Psoas muscle (tissue), 8 donors: ENCODE measurements at places on chromosomes 16 and 17. TPM values are rescaled to one million over a fixed set of nuclear protein-coding genes. Genes with fewer than 3 reads are reported as not detected.

DNA sequence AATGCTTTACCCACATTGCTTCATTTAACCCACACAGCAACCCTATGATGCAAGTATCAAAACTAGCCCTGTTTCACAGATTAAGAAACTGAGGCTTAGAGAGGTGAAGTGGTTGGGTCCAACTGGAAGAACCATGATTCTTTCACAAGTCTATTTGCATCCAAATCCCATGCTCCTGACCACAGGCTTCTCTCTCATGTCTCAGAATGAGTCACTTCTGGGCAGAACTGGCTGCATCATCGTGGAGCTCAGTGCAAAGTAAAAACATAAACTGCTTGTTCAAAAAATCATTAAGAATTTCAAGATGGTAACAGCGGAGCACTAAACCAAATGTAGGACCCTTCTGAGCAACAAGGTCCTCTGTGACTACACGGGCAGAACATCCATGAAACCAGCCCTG is 20.2 kb upstream of the CES1 start:
- DNase-seq: no peak

DNA sequence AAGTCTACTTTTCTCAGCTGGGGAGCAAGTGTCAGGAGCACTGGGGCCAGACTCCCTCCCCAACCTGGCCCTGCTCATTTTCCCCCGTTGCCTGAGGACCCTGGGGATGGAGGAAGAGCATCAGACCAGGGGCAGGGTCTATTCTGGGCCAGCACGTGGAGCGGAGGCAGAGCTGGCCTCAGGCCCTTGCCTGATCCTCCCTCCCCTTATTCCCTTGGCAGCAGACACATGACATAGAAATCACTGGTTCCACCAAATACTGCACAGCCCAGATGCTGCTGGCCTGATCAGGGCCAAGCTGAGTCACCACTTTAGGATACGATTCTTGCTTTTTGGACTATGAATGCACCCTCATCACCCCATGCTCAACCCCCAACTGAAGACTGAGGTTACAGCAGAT is 15.8 kb upstream of the AGRP start:
- DNase-seq: peak; percentile 46

DNA sequence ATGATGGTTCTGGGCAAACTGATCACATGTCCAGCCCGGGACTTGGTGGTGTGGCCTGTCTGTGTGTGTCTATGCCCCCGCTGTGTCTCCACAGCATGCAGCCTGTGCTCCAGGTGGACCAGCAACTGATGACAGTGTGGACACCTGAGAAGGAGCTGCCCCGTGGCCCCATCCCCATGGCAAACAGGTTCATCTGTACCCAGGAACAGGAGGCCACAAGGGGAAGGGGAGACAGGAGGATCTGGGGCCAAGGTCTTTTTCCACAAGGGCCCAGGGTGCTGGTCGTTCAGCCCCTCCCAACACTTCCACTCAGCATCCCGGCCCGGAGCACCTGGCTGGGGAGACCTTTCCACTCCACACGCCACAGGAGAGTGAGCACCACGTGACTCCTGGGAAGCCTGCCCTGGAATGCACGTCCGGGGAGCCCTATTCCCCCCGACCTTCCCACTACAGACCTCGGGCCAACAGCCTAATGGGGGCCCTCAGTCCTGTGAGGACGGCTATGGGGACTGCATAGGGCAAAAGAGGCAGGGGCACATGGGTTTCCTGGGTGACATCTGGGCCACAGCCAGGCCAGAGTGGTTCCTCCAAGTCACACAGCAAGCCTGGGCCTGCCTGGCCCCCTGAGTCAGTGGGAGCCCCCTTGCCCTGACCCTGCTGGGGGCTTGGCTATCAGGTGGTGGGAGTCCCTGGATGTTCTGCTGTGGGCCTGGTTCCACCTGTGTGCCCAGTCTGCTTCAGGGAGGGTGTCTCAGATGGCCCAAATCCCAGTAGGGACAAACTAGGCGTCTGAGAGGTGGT is 20.8 kb upstream of the NXPH3 start:
- peak; percentile 47 for DNase-seq

The RHOT2 gene
- 45.2 TPM for total RNA-seq

DNA sequence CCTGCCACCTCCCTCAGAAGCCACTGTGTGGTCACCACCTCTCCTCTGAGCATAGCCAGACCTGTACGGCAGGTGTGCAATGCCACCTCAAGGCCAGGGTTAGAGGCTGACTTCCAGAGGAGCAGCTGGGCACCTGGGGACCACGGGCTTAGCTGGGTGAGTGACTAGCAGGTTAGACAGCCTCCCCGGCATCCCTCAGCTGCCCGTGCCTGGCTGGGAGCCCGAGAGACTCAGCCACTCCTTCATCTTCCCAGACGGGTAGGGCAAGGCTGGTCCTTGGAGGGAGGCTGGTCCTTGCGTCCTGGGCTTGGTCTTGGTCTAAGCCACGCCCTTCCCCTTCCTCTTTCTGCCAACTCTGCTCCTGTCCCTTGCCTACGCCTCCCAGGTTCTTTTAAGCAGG is 7.8 kb downstream of the CRHR1 start:
- no peak for DNase-seq

GRCh38 chr17:80706463-80706867 is 161.8 kb downstream of the RPTOR start:
- no peak for DNase-seq

The HBQ1 gene
- not detected for total RNA-seq

DNA sequence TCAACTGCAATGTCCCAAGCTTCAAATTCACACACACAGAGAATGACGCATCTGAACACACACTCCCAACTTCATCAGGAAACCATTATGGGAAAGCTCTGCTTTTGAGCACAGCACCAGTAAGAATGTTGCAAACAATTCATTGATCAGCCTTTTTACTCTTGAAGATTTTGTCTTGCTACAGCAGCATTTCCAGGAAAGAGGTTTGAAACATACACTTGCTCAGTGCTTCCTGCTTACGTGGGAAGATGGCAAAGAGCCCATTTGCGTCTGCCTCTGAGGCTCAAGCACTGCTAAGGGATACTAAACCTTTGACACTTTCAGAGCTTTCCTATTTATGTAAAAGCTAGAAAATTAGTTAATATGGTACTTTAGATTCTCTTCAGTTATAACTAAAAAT is 77.2 kb upstream of the MON1B start:
- DNase-seq: no peak

The SSTR5 gene
- total RNA-seq: not detected

DNA sequence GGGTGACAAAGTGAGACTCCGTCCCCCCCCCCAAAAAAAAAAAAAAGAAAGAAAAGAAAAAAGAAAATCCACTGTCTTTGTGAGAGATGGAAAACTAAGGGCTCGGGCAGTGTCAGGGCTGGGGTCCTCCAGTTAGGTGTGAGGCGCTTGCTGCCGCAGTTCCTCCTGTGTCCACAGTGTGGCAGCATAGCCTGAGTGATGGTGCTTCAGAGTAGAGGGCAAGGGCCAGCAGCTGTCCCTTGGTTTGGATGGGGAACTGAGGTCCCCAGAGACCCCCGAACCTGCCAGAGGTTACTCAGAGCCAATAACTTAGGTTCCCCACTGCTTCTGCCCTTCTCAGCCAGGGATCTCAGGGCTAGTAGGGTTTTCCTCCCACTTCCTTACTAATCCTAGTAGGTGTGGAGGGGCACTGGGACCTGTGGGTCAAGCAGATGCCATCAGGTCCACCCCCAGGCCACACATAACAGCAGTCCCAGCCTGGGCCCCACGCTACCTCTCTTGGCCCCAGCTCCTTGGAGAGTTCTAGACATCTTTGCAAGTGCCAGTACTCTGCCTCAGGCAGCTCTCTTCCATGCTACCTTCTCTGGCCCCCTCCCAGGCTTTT is 7.9 kb upstream of the LLGL1 start:
- peak; percentile 89 for DNase-seq

The IL17C gene
- not detected for total RNA-seq

- no peak for DNase-seq
Measured at GRCh38 chr16:68190081-68190480, 45.8 kb downstream of the ESRP2 start.
